Stimulated activated naive CD8-positive, alpha-beta T cell treated with anti-CD3 and anti-CD28 coated beads, Interleukin-15, Interleukin-2, amounts not matched to agents 100 U/mL and 50 U/mL, for 24 hours (primary cell): ENCODE measurements at places on chromosomes 6 and 20.

GRCh38 chr20:51382986-51383821 lies 159.3 kb downstream of the NFATC2 start:
- no peak for DNase-seq

GRCh38 chr6:169231790-169232506 lies 21.7 kb downstream of the THBS2 start:
- DNase-seq, result no peak

GRCh38 chr6:44329858-44330257 lies 12.6 kb upstream of the SPATS1 start:
- no peak for DNase-seq

- DNase-seq, result no peak
Observed at GRCh38 chr6:36577301-36577700, 16.9 kb upstream of the SRSF3 start.

DNA sequence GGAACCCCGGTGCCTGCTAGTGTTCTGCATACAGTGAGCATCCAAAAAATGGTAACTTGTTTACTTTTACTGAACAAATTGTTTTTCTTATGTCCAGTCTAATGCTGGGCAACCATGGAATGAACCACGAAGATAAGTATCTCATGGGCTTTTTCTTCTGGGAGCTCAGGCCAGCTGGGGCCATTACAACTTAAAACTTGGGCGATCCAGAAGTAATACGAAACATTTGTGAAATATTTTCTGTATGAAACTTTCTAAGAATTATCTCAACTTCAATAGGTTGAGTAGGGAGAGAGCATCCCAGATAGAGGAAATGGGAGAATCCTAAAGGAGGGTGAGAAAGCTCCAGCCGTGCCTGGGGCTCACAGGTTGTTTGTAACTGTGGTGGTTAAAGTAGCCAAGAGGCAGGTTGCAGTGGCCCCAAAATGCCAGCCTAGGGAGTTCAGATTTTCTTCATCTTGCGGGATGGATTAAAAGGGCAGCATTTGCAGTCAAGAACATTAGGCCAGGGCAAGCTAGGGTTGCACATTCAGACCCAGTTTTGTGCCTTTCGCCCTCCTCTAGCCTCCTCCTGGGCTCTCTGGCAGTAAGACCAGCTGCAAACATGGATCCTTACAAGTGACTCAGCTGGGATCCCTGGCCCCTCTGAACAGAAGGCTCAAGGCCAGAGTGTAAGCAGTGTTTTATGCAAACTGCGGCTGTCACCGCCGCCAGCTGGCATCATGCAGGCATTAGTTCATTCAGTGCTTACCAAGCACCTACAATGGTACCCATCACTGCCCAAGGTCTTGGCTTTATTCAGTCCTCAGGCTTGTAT lies 41.5 kb downstream of the ELMO2 start:
- DNase-seq, result no peak

GRCh38 chr6:72182337-72183246 lies 296.2 kb downstream of the RIMS1 start:
- DNase-seq, result peak; percentile 3

DNA sequence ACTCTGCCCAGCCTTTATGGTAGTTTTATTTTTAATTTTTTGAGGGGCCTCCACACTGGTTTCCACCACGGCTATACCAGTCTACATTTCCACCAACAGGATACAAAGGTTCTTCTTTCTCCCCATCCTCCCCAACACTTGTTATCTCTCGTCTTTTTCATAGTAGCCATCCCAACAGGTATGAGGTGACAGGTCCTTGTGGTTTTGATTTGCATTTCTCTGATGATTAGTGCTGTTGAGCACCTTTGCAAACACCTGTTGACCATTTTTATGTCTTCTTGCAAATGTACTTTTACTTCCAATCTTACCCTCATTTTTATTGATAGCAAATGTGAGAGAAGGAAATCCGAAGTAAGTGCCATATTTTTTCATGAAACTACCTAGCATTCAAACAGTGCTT lies 195.4 kb upstream of the PREP start:
- no peak for DNase-seq

DNA sequence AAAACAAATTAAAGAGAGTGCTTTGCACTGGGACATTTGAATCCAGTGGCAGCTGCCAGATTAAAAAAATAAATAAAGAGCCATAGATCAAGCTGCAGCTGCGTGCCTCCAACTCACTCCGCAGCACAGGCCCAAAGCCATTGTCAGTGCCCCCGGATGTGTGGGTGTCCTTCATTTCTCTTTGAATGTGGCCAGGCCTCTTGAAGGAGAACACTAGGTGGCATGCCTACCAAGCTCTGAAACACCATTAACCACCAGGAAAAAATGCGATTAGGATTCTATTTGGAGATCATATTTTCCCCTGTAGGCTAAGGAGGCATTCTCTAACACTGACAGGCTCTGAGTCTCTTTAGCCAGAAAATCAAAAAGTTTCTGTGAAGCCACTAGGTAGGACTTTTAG lies 549.8 kb downstream of the PRKN start:
- no peak for DNase-seq

DNA sequence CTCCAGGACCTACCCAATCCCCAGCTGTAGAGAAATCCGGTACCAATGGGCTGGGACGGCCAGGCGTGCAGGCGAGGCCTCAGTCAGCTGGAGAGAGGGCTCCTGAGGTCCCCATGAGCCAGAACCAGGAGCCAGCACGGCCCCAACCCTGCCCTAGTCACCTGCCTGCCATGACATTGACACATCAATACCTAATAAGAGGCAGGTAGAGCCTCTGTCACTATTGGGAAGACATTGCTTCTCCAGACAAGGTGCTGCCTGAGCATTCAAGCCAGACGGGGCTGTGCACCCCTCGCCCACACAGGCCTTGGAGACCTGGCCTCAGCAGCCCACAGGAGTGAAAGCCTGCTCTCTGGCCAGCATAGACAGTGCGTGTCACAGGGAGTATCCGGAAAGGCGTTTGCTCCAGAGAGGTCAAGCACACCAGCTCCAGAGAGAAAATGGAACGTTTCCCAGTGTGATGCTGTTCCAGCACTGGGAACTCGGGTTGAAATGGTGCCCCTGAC lies 3.5 kb downstream of the DLL1 start:
- no peak for DNase-seq

DNA sequence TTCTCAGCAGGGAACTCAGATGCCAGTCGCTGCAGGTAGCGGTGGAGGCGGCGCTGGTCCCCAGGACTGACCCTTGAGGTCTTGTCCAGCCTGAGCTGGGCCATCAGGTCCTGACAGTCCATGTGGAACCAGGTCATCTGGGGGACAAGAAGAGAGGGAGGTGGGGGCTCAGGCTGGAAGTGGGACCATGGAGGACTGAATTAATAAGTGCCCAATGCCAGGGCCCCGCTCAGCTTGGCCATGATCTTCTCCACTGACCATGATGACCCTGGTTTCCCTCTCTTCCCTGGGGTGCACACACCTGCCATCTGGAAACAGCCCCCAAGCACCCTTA lies 47.0 kb downstream of the KIAA1755 start:
- DNase-seq, result no peak

GRCh38 chr20:4728120-4728760 lies 6.5 kb downstream of the PRND start:
- no peak for DNase-seq
